Stimulated activated CD4-positive, alpha-beta T cell treated with anti-CD3 and anti-CD28 coated beads, Interleukin-4, amount 100 ng/mL, for 48 hours (primary cell): ENCODE measurements at places on chromosomes 16 and 17.

- DNase-seq: no peak
These were observed 7.1 kb downstream of the TMEM97 start for GRCh38 chr17:28326114-28326513.

DNA sequence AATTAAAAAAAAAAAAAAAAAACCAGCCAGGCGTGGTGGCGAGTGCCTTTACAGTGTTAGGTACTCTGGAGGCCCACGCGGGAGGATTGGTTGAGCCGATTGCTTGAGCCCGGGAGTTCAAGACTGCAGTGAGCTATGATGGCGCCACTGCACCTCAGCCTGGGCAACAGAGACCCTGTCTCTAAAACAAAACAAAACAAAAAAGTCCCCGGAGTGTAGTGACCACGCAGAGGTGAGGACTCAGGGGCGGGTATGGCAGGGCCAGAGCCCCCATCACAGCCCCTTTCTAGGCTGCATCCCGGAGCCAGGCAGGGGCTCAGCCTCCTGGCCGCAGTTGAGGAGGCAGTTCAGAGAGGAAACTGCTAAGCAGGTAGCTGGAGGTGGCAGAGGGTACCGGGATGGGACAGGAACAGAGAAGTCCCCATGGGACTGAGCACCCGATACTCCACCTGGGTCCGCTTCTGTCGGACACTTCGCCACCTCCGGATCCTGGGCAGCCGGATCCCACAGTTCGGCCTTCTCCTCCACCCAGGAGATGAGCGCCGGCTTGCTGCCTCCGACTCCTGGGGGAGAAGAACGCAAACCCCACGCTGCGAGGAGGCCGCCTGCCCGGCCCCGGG is 800 bp downstream of the ZNF747 start:
- no peak for DNase-seq

GRCh38 chr17:15456972-15457722 is 10.3 kb downstream of the CDRT4 start:
- DNase-seq: no peak

DNA sequence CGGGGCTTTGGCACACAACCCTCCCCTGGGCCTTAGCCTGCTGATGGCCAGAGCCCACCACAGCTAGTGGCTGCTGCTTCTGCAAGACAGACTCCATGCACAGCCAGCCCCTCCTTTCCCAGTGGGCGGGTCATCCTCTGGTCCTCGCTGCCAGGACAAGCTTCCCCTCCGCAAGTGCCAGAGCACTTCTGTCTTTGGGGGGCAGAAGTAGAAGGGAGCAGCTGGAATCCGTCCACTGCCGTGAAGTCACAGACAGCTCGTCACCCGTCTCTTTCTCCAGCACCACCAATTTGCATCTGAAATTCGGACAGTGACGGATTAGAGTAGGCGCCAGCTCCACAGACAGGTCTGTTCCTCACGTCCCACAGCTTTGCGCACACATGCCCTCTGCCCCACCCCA is 31.3 kb upstream of the NAT9 start:
- no peak for DNase-seq

DNA sequence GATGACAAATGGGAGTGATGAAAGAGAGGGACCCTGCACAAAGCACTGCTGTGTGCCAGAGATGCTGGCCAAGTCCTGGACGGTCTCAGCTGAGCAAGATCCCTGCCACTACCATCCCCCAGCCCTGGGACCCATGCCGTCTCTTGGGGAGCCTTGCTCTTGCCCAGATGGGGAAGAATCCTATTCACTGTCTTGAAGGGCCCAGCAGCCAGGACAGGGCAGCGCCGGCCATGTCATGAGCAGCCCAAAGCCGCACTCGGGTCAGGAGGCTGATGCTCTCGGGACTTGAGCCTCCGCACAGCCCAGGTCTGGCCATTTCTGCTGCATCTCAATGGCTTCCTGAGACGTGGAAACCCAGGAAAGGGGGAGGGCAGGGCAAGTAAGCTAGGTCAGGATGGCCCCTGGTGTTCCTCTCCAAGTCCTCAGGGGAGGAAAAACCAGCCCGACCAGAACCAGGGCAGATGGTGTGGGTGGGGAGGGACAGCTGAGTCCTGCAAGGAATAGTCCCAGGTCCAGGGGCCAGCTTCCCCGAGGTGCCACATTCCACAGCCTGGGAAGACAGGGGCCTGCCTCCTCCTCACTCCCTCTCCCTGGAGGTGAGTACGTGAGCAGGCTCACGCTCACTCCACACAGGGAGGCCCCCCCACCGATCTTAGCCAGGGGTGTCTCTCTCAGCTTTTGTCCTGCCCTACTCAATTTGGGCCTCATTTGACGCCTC is 7.8 kb upstream of the KRT19 start:
- DNase-seq: no peak

DNA sequence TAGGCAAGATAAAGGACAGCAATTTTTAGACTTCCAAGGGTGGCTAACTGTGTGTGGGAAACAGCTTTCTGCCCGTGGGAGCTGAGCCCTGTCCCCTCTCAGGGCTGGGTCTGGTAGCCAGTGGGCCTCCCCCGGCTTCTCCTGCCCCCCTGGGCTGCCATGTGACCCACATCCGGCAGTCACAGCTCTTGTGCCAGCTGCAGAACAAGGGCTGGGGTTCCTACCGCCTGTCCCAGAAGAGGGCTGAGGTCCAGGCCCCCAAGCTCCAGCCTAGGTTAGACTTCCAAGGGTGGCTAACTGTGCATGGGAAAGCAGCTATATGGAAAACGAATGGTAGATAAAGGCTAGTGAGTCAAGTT is 6.1 kb downstream of the GAST start:
- no peak for DNase-seq

DNA sequence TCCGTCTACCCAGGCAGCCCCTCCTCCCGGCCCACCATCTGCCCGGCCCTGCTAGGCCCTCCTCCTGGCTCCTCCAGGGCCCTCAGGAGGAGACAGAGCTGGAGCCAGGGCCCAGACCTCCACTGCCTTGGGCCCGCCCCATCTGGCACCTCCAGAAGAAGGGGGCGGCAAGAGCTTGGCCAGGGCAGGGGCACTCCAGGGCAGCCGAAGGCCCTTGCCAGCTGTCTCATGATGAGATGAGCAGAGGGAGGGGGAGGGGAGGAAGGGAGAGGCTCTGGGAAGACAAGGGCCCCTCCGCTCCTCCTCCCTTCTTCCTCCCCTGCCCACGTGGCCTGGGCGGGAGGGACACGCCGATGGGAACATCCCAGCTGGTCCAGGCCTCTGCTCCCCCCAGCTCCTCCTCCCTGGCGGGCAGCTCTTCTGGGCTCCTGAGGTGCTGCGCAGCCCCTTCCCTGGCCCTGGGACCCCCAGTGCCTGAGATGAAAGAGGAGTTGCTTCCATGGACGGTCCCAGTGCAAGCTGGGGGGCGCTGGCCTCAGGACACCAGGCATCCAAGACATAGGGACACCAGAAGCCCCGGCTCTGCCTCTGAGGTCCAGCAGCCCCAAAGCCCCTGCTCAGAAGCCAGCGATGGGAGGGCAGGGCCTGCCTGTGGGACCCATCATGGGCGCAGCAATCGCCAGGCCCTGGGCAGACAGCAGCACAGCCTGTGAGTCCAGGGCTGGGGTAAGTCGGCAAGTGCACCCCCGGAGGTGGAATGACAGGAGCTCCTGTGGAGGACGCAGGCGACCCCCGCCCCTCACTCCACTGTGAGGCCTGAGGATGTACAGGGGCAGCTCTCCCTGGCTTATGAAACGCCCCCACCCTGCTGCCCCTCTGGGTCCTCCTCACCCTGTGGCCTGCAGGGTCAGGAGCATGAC is 23.6 kb upstream of the ENPP7 start:
- DNase-seq: no peak

DNA sequence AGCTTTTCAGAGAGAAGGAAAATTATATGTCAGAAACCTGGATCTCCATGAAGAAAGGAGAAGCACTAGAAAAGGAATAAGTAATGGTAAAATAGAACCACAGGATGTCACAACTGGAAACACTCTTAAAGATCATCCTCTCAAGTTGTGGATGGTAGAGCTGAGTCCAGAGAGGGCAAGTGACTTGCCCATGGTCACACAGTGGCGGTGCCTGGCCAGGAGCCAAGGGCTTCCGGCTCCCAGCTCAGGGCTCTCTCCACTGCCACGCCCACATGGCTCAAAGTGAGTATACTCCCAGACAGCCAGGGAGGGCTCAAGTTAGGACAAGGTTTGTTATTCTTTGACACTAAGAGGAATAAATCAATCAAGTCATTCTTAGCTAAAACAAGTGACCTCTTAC is 159.8 kb downstream of the COPRS start:
- no peak for DNase-seq

- no peak for DNase-seq
These were observed 5.0 kb upstream of the CCL4L2 start for GRCh38 chr17:36205637-36206485.

DNA sequence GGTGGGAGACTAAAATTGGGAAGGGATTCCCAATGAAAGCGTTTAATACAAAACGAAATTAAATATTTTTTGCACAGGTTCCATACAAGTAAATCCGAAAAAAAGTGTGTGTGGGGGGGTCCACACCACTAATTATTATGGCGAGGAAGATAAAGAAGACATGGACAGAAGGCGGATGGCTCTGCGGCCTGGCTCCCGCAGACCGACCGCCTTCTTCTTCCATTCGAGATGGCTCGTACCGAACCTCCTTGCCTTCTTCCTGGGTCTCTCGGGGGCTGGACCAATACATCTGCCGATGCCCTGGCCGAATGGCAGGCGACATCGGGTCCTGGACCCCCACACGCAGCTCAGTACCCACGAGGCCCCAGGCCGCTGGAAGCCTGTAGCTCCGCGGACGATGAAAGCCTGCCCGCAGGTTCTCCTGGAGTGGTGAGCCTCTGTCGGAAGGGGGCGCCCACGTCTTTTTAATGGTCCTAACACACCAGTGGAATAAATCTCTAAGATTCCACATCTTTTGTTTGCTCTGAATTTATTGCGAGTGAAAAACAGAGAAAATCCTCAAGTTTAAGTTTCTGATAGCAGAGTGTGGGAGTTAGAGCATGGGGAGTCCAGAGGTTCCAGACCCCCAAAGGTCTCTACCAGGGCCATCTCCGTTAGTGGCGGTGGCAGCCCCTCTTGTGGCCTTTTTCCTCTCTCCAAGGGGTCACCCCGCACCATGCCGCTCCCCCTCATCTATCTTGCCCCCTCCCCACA is 1.4 kb downstream of the PRAC2 start:
- peak; percentile 79 for DNase-seq

DNA sequence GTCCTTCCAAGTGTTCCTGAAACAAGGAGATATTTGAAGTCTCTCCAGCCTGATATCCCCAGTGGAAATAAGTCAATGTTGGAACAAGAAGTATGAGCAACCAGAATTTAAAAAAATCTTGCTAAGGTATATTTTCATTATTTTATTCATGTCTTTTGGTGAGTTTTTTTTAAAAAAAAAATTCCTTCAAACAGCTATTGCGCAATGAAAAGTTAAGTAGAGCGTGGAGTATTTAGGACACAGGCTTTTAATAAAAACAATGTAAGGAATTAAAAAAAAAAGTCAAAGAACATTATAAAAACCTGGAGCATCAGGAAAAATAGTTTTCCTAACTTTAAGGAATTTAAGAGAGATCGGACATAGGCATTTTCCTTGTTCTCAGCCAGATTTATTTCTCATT is 940.4 kb downstream of the KCNJ2 start:
- no peak for DNase-seq

DNA sequence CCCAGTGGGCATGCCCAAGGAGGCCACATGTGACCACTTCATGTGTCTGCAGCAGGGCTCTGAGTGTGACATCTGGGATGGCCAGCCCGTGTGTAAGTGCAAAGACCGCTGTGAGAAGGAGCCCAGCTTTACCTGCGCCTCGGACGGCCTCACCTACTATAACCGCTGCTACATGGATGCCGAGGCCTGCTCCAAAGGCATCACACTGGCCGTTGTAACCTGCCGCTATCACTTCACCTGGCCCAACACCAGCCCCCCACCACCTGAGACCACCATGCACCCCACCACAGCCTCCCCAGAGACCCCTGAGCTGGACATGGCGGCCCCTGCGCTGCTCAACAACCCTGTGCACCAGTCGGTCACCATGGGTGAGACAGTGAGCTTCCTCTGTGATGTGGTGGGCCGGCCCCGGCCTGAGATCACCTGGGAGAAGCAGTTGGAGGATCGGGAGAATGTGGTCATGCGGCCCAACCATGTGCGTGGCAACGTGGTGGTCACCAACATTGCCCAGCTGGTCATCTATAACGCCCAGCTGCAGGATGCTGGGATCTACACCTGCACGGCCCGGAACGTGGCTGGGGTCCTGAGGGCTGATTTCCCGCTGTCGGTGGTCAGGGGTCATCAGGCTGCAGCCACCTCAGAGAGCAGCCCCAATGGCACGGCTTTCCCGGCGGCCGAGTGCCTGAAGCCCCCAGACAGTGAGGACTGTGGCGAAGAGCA is 4.4 kb downstream of the WFIKKN2 start:
- no peak for DNase-seq

DNA sequence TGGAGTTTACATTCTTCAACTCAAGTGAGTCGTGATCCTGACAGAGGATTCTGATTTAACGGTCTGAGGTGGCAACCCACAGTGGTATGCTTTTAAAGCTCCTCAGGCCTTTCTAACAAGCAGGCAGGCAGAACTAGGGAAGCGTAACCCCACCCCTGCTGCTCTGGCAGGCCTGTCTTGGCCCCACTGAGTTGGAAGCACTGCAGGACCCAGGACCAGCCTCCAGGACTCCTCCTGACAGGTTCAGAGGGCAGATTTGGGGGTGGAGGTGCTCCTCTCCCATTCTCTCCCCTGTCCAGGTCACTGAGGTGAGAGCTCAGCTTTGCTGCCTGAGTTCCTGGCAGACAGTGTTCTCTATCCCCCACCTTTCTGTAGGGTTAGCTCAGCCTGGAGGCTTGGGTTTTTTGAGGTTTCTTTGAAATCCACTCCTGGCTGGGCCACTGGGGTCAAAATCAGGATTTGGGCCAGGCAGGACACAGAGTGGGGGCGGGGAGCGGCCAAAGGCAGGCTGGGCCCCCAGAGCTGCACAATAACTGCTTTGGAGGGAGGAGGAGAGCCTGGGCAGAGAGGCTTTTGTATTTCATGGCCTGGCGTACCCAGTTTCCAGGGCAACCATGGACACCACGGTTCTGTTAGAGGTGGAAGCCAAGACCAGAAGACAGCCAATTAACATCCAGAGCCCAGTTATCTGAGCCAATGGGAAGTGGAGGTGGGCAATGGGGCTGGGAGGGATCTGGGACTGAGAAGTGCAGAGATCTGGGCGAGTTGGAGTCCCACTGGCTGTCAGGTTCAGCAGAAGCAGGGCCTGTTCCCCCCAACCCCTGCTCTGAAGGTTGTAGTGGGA is 9.5 kb downstream of the MRPL27 start:
- no peak for DNase-seq

DNA sequence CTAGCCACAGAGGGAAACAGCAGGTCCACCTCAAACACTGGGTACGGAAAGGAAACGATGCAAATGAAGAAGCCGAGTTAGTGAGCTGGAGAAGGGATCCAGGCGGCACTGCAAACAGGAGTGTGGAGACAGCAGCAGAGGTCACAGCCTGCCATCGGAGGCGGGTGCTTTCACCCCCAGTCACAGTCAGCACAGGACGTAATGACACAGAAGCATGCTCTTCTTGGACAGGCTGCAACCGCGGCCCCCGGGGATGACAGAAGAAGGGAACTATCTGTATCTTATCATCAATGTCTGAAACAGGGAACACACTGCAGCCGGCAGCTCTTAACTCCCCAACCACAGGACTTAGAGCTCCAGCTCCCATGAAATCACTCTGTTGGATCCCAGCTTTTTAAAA is 16.1 kb upstream of the SLC38A8 start:
- no peak for DNase-seq

GRCh38 chr16:12788758-12789157 is 14.9 kb downstream of the CPPED1 start:
- DNase-seq: no peak

- no peak for DNase-seq
These were observed 15.1 kb downstream of the BAIAP2 start for GRCh38 chr17:81049973-81050551.
